Nephron progenitor cell (in vitro differentiated cells): ENCODE measurements at places on chromosomes 7 and 10.

DNA sequence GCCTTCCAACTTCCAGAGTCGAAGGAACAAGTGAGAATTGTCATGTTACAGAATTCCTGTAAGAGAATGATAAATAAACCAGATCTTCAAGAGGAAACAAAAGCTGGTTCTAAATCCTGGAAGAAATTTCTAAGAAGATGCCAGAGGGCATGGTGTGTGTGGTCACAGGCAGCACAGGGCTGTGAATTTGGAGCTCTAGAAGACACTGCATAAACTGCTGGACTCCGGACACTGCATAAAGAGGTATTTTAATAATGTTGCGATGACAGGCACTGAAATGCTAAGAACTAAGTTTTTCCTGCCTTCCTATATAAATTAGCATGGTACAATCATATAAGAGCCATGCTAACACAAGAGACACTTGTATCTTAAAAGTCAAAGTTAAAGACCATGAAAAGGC lies 86.0 kb downstream of the LARP4B start:
- DNase-seq, result no peak

GRCh38 chr10:28533571-28534304 lies 820 bp downstream of the WAC start:
- DNase-seq, result peak; percentile 73

DNA sequence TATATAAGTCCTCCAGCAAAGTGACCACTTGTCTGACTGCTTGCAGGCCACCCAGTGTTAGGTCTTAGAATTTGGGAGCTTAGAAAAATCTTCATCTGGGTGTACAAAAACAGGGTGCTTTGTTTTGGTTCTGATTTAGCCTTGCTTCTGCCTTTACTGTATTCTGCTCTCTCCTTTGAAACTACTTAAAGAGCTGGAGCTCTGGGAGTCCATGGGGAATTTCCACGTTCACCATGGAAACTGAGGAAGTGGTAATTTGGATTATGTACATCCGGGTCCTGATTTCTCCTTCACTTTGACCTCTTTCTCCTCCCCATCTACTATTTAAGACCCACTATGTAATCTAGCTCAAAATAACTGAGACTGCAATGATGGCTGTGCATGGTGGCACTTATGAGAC lies 103.0 kb downstream of the JAZF1 start:
- no peak for DNase-seq

DNA sequence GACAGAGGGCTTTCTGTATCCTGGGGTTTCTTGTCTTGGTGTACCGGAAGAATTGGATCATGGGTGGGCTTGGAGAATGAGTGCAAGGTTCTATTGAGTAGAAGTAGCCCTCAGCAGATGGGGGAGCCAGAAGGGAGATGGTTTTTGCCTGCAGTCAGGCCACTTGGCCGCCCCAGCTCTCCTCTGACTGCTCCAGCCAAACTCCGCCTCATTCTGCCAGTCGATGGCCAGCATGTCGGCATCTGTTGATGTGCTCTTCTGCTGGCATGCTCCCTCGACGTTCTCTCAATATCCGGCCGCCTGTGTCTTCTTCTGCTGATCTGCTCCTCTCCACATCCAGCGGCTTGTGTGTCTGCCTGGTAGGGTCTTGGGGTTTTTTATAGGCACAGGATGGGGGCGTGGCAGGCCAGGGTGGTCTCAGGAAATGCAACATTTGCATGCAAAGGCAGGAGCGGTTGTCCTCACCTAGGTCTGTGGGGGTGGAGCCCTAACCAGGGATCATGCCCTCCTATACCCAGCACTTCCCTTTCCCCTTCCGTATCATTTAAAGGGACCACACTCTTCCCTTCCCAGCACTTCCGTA lies 40.2 kb upstream of the TNS3 start:
- no peak for DNase-seq

- no peak for DNase-seq
Measured at GRCh38 chr10:85667638-85668233, 698.9 kb downstream of the GRID1 start.

DNA sequence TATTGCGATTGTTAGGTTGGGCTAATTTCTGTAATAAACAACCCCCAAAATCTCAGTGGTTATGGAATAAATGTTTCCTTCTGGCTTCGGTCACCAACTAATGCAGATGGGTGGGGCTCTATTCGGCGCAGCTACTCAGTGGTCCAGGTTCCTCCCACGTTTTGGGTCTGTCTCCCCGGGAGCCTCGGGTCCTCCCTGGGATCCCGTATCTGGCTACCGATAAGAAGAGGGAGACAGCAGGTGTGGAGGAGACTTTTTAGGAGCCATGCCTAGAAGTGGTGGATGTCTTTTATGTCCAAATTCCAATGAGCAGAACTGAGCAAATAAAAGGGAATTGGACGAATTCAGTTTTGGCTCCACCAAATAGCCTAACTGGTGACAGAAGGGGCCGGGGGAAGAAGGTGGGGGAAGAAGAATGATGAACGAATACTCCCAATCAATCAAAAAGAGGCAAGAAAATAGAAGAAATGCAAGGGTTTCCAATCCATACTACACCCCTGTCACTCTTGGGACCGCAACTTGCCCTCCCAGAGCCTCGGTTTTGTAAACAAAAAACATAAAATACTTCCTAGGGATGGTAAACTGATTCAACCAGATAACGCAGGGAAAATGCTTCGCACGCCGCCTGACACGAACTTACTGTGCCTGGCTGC lies 498 bp upstream of the C10orf53 start:
- no peak for DNase-seq

DNA sequence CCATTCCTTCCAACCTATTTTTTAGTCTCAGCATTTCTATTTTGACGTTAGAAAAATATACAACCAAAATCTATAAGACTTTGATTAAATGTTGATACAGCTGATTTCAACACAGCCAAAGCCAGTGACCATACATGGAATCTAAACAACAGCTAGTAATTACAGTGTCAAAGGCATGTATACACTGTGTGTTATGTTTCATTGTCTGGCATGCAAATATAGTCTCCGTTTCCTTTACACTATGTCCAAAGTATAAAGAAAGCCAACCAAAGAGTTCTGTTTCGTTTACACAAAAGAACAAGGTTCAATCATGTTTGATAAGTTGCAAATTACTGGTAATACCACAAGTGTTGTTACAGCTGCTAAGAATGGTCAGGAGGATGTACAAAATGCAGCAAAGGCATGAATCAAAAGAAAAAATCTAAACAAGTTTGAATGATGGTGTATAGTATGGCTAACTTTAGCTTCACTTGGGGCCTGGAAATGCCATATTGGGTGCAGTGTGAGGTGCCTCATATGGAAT lies 268.3 kb upstream of the FERD3L start:
- DNase-seq, result no peak

DNA sequence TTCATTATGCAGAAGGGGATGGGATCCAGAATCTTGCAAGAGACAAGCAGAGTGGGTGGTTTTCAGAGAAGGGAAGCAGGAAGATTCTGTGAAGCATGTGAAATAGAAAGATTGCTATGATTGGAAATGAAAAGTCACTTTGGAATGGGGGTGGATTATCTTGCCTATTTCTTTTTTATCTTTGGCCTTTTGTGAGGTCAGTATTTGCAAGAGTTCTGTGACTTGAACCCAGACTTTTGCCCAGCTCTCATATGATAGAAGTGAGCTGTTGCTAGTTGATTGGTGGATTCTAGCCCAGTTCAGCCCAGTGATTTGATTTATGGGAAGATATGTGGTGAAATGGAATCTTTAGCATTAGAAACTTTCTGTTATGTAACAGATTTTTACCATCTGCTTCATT lies 17.1 kb downstream of the ENTPD7 start:
- no peak for DNase-seq

- no peak for DNase-seq
Measured at GRCh38 chr7:113000316-113001020, 86.2 kb downstream of the GPR85 start.

GRCh38 chr10:96685306-96685705 lies 35.0 kb downstream of the PIK3AP1 start:
- DNase-seq, result no peak

DNA sequence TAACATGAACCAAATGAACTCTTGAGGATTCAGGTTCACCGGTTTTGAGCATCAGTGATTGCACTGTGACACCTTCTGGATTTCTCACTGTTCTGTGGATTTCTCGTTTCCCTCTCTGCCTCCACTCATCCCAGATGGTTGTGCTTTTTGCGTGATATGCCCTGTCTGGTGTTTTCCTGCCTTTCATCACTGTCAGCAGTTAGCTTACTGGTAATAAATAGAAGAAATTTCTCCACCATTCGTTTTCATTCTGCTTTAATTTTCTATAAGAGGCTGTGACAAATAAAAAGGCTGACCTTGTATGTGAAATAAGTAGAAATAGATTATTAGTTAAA lies 16.2 kb downstream of the BPGM start:
- DNase-seq, result no peak

- no peak for DNase-seq
Measured at GRCh38 chr7:51867117-51867516, 550.5 kb upstream of the COBL start.

DNA sequence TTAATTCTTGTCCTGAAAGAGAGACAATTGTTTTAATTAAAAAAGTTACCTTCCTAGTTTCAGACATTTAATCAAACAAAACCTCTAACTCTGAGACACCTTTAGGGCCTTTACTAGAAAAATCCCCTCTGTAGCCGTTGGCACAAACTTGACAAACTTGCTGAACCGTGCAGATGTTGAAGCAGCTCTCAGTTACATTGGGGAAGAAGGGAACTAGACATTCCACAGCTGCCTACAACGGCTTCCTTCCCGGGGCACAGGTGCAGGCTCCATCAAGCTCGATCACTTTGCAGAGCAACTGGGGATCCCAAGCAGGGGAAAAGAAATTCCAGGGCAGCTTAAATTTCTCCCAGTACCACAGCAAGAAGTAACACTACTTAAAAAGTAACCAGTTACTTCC lies 141.3 kb downstream of the SKAP2 start:
- DNase-seq, result peak; percentile 15
